ENCODE measurements at places on chromosomes 5 and 9.

- DNase-seq: peak; percentile 86
- peak overlapping the region; percentile 100 for H3K27ac ChIP-seq
- peaks cover 20% of the 10 kb centered on the region for H3K4me1 ChIP-seq
- H3K27me3 ChIP-seq: no peaks in the 10 kb centered on the region
These were observed 576 bp downstream of the CHD1 start for GRCh38 chr5:98927989-98928872.

DNA sequence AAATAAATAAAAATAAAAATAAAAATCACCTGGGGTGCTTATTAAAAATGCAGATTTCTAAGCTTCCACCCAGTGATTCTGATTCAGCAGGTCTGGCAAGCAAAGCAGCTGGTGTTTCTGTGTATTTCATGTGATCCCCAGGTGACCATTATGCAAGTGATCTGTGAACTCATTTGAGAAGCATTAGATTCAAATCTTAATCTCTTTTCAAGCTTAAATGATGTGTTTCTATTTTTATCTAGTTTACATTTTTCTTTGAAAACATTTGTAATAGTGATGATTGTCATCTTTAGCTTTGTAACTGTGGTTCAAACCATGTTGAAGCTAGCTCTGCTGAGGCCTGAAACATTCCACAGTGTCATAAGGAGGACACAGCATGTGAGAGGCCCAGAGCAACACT, 804.8 kb upstream of the ZNF608 start:
- H3K27me3 ChIP-seq: no peaks in the 10 kb centered on the region
- no peaks in the 10 kb centered on the region for H3K36me3 ChIP-seq
- no peak overlapping the region for H3K4me3 ChIP-seq
- no peak for DNase-seq
- no peak overlapping the region for H3K27ac ChIP-seq

DNA sequence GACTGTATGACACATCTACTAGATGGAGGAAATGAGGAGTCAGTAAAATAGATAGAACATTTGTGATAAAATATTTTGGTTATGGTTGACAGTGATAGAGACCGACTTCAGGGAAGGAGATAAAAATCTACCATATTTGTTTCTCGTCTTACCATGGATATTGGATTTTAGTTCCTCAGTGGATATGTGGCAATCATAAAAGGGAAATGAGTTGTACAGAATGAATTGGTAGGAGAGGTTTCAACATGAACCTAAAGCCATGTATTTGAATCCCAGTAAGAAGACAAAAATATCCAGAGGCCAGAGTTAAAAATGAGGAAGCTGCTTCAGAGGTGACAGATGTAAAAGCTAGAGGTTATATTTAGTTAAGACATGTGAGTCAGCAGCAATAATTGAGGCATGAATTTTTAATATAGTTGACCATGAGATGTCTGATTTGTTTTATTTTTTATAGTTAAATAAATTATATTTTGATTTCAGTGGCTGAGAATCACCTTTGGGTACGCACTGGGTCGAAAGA, 480.4 kb upstream of the TUSC1 start:
- no peaks in the 10 kb centered on the region for H3K4me1 ChIP-seq
- DNase-seq: no peak
- H3K36me3 ChIP-seq: no peaks in the 10 kb centered on the region
- no peak overlapping the region for H3K4me3 ChIP-seq

DNA sequence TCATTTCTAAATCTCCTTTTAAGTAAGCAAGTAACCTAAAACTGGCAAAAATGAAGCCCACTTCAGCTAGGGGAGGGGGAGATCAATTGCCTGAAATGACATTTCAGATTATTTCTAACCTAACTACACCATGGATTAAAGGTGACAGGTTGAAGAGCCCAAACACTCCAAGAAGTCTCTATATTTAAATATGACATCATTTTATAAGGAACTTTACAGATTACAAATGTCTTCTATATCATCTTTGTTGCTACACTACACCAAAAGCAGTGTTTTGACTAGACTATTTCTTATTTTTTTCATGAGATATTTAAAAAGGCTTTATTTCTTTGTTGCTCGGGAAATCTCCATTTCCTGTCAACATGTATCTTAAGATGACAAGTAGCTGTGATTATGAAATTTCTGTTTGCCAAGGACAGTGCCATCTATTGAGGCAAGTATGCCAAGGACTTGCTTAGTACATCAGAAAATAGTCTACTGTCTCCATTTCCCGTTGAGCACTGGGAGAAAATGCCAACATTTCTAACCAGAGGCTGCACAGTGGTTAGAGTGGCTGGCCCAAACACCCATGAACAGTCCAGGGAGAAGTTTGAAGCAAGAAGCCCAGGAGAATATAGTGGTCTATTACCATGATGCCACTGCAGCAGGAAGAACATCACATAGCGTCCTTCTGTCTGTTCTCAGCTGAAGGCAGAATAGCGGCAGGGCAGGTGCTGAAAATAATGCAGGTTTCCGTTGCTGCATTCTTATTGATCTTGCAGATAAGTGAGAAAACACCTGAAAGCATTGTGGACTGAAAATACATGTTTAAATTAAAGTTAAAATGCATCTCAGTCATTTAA, 93.4 kb upstream of the ITGA2 start:
- H3K36me3 ChIP-seq: peaks cover 4% of the 10 kb centered on the region
- H3K4me3 ChIP-seq: no peak overlapping the region
- H3K27ac ChIP-seq: peak overlapping the region; percentile 83

DNA sequence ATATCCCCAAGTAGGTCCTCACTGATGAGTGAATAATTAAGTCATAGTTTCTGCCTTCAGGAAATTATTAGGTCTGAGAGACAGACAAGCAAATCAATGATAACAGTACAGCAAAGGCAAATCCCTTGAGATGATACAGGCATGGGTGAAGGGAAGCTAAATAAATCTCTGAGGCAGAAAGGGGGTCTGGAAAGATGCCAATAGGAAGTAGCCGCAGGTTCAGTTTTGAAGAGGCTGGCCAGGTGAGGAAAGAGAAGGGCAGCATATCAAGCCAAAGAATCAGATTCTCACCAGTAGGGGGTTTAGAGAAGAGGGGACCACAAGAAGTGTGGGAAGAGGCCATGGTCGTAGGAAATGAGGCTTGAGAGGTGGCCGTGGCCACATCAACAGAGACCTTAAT, 85.8 kb downstream of the KIAA1958 start:
- H3K27ac ChIP-seq: no peak overlapping the region
- H3K4me1 ChIP-seq: no peaks in the 10 kb centered on the region
- H3K4me3 ChIP-seq: no peak overlapping the region
- H3K36me3 ChIP-seq: peaks cover 10% of the 10 kb centered on the region

GRCh38 chr5:10736354-10736753, 24.7 kb downstream of the DAP start:
- no peaks in the 10 kb centered on the region for H3K27me3 ChIP-seq
- DNase-seq: no peak
- H3K4me3 ChIP-seq: no peak overlapping the region
- H3K36me3 ChIP-seq: peaks cover 11% of the 10 kb centered on the region

Measured in ascending aorta (tissue), 2 donors.